Mammary microvascular endothelial cell (primary cell): ENCODE measurements at places on chromosomes 3 and 15. TPM values are rescaled to one million over a fixed set of nuclear protein-coding genes. Genes with fewer than 3 reads are reported as not detected.

Gene AQP9
- total RNA-seq = not detected in 2 replicates

Gene EAF2
- total RNA-seq = 0.60 and 1.3 TPM in 2 replicates

Gene CD200
- 1.4 and 1.7 TPM in 2 replicates for total RNA-seq

Gene SPPL2A
- 166 and 187 TPM in 2 replicates for total RNA-seq

Gene ANXA2
- total RNA-seq = 4,790 and 4,970 TPM in 2 replicates

Gene ZNF609
- 15.7 and 17.0 TPM in 2 replicates for total RNA-seq

Gene MYZAP
- 9.4 and 13.8 TPM in 2 replicates for total RNA-seq

Gene CYP8B1
- not detected in 2 replicates for total RNA-seq

Gene MINAR1
- 0.07 and 0.10 TPM in 2 replicates for total RNA-seq

Gene FHIT
- 0.27 TPM in 1 of 2 replicates, not detected in the other for total RNA-seq

Gene PRSS50
- total RNA-seq = not detected in 2 replicates
